Stimulated activated CD4-positive, alpha-beta T cell treated with anti-CD3 and anti-CD28 coated beads, Interleukin-1b, Interleukin-23, amount 100 ng/mL, for 1 hour (primary cell): ENCODE measurements at places on chromosomes 2 and 18.

GRCh38 chr18:63301434-63301833 lies 18.1 kb downstream of the BCL2 start:
- DNase-seq = no peak

DNA sequence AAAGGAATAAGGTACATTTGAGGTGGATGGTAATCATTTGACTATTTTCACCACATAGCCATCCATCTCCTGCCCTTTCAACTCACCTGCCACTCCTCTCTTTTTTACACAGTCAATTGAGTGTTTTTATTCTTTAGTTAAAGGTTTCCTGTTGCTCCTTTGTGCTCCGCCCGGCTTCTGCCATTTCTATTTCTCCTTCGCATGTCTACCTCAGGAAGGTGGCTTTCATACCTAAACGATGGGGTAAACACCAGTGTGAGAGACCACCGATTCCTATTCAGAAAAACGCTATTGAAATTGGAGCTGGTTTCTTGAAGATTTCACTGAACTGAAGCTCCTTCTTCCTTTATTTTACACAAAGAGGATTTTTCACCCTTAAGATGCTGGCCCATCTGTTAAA lies 1628.0 kb upstream of the PIK3C3 start:
- no peak for DNase-seq

DNA sequence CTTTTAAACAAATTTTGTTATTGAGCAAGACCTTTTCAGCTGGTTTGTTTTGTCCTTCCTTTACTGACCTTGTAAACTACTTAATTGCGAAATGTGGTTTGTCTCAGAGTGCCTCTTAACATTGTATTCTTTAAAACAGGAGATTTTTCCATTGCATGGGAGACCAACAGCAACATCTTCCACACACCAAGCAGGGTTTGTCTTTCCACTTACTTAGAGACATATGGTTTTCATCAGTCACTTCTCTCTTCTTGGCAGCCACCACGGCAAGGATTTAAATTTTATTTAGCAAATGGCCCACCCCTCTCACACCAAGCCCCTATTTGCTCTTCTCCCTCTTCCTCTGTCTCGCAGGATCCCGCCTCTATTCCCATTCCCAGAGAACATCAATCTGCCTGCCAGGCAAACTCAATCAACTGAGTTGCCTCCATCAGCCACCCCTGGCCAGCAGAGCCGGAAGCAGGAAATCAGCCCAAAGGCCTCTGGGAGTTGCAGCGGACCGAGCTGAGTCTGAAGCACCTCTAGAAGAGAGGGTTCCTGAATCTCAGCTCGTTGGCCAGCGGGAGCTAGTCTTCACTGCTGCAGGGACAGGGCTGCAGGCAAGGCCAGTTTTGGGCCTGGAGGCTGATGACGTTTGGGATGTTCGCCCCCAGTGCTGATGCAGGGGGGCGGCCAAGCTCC lies 11.3 kb upstream of the CIB4 start:
- DNase-seq = no peak

DNA sequence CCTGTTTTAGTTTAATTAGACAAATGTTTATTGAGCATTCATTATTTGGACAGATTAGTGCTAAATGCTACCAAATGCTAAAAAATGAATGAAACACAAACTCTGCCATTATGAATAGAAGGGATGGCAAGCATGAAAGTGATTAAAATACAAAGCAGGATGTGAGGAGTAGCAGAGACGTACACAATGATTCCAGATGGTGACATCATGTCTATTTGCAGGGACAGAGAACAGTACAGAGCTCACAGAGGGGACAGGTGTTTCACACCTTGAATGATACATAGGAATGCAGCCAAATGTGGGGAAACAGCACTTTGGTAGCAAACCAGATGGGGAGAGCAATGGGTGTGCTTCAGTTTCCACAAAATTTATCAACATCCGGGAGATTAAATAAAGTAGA lies 76.3 kb downstream of the CD226 start:
- no peak for DNase-seq

GRCh38 chr2:887639-888038 lies 63.0 kb upstream of the SNTG2 start:
- no peak for DNase-seq

DNA sequence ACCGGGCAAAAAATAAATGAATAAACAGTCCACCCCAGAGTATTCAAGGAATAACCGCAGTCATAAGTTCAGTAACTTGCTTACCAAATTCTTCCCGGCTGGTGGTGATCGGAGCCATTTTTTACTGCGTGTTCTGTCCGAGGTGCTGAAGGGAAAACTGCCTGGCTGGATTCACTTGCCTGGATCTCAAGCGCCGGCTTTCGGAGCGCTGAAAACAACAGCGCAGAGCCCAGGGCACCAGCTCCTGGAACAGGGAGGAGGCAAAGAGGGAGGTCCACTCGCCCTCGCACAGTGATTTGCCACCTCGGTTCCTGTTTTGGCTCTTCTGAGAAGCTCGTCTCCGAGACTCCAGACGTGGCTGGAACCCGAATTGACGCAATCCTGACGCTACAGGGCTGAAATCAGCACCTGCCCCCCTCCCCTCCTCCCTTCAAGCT lies at the start of gene SYT4:
TSS of gene SYT4 (minus strand) at position 327 of the 437 bp plus-strand sequence. CDS start at position 118, 209 bp downstream.
- no peak for DNase-seq

GRCh38 chr2:152580714-152581113 lies 136.5 kb downstream of the PRPF40A start:
- no peak for DNase-seq

DNA sequence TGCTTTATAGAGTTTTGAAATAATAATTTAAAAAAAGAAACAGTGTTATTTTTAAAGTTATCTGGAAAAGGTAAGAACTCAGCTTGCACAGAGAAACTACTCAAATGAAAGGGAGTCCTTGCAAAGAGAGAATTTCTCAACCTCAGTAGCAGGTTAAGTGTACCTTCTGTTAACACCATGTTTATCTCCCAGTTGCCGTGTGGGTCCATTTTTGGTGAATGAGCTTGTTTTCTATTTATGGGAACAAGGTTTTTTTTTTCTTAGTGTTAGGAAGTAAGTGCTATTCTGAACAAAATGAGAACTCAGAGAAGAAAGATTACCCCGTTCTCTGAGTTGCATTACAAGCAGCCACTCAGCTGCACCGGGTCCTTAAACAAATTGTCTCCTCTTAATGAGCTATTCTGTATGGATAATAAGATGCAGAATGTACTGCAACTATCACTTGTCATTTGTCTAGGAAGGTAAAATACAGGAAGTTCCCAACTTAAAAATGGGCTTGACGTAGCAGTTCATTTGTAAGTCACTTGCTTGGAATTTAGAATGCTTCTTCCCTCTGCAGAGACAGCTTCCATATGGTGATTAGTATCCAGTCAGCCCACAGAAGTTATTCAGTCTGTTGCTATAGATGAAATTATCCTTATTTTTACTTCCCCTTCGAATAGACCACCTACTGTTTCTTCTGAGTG lies 74.9 kb downstream of the LTBP1 start:
- DNase-seq = no peak

DNA sequence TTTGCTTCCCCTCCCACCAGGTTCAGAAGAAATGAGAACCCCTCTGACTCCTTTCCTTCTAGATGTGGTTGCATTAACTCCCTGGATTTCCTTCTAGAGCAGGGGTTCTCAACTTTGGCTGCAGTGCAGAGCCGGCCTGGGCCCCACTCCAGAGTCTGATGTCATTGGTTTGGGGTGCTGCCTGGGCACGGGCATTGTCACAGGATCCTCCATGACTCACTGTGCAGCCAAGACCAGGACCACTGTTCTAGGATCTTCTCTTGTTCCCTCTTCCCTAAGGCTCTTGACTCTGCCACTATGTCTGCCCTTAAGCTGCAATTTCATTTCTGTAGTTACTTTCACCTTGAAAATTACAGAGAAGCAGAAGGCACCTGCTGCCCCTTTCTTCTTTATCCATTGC lies 31.8 kb downstream of the TBC1D8 start:
- no peak for DNase-seq

DNA sequence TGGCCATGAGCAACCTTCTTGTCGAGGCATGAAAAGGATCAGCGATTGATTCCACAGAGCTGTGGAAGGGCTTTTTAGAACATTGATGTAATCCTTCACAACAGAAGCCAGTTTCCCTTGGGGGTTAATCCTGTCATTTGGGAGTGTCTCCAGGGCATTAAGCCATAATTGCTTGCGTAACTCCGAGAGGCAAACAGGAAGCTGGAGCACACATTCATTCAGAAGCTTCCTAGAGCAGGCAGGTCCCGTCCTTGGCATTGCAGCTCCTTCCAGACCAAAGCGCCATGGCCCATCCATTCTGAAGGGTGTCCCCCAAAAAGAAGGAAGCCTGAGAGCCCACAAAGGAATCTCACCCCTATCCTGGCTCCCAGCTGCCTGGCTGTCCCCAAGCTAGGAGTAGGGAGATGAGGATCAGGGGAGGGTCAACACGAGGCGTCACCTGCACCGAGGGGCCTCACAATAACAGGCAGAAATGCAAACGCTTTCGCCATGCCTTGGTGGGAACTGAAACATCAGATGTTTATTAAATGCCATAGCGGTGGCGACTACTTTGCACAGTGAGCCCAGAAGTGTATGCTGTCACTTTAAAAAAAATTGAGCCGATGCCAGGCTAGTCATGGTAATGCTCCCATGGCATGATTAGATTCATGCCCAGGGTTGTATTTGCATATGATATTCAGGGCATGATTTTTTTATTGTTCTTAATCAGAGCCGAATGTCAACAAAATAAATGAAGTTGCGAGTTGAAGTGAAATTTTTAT lies 339.4 kb downstream of the BCL11A start:
- DNase-seq = no peak

DNA sequence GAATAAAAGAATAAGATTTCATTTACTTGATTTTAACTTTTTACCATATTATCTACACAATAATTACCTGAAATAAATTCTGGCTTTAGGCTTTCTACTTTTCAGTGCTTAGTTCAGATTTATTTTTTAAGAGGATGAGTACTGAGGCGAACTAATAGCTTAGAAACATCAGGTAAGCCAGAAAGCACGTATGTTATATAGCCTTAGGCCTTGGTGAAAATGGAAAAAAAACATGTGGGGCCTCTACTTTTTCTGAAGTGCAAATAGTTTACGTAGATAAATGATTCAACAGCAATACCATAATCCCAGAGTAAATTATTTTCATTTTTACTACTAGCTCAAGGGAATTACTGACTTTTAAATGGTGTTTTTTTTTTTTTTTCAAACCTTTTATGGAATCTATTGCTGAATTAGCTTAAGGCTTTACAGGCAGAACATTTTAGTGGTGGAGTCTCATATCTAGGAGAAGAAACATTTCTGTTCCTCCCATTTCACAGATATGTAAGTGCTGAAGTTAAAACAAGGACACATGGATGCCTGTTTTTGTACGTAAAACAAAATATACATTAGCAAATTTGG lies 6.2 kb downstream of the CPS1 start:
- no peak for DNase-seq

DNA sequence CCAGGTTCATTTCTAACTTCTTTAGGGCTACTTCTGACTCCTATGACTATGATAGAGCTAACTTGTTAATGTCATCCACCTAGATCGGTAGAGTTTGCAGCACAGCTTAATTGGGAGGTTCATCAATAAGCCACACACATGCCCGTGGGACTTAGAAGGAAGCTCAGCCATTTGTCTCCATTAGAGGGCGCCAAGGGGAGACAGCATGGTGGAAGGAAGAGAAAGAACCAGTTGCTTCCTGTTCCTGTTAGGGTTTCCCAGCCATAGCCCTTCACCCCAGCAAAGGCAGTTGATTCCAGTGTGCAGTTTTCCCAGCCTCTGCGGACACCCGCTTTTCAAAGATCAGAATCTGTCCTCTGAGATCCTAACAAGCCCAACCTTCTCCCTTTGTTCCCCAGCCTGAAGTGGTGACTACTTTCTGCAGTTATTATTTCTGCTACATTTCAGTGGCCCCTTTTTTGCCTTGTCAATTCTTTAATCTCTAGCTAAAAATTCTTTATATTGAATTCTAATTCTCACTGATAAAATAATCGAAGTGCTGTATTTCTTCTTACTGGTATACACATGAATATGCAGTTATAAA lies 30.3 kb downstream of the MAIP1 start:
- DNase-seq = no peak

DNA sequence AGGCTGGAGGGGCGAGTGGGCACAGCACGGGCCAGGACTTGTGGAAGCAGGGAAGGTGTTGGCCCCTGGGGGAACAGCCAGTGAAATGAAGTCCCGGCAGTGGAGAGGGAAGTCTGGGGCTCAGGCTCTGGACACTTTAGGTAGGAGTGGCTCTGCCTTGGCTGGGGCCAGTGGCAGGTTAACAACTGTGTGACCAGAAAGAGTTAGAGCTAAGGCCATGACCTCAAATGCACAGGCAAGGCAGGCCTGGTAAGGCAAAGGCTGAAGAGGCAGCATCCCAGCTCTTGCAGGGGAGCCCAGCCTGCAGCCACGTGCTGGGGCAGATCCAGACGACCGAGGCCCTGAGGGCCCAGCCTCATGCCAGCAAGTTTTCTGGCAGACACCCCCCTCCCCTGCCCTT lies 21.5 kb downstream of the PCARE start:
- DNase-seq = no peak

DNA sequence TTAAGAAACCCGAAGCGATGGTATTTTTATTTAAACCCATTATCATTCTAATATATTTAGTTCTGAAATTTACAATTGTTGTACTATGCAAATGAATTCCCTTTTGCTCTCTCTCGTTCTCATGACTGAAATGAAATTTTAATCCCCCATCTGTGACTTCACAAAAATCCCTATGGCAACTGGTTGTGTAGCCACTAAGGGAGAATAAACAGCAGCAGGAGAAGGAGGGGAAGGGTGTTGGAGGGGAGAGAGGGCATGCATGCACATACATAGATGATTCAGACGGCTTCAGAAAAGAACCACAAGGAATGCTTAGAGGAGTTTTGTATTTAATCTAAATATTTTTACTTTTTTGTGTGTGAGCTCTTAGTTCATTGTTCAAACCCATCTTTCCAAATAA lies 36.8 kb downstream of the CPS1 start:
- DNase-seq = no peak

DNA sequence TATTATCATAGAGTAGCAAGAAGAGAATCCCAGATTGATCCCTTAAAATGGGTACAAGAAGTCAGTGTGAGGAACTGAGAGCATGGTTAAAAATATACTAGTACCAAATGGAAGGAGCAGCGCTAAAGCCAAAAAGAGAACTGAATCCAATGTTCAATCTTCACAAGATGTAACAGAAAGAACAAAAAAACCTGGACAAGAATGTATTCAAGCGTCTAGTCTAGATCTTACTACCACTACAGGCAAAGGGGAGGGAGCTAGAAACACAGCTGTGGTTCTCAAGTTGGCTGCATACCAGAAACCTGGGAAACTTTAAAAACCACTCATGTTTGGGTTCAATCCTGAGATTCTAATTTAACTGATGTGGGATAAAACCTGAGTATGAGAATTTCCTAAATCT lies 57.5 kb downstream of the PIAS2 start:
- DNase-seq = no peak

DNA sequence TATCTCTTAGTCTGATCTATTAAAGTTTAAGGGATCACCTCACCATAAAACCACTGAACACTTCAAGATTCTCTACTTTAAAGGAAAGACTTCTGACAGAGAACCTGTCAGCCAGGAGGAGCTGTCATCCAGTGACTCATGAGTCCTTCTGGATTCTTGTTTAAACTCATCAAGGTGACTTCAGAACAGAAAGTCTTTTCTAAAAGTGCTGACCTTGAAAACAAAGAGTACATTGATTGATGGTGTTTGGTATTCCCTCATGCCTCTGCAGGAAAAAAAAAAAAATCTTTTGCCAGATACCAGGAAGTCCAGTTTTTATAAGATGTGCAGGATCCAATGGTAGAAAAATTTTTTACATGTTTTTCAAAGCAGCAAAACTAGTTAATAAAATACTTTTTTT lies 12.3 kb downstream of the DSG2 start:
- DNase-seq = no peak

GRCh38 chr2:224072541-224073188 lies 33.6 kb upstream of the SERPINE2 start:
- no peak for DNase-seq
